ENCODE measurements at places on chromosomes 4 and X.

DNA sequence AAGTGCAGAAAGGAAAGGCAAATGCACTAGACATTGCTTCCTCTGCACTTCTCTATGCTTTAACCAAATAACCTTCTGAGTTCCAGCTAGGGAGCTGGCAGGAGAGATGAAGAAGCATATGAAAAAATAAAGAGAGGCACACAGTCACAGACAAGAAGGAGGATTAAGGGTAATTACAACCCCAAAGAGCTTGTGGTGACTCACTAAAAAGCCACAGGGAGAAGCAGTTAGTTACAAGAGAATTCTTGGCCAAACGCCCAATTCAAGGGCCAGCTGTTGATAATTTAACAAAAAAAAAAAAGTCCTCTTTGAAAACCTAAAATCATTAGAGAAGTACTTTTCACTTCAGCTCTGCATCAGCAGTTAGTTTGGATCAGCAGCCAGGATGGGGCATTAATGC is 478.0 kb downstream of the KCNIP4 start:
- no peak for DNase-seq

GRCh38 chrX:105618393-105619101 is 203.8 kb upstream of the NRK start:
- DNase-seq, result no peak

DNA sequence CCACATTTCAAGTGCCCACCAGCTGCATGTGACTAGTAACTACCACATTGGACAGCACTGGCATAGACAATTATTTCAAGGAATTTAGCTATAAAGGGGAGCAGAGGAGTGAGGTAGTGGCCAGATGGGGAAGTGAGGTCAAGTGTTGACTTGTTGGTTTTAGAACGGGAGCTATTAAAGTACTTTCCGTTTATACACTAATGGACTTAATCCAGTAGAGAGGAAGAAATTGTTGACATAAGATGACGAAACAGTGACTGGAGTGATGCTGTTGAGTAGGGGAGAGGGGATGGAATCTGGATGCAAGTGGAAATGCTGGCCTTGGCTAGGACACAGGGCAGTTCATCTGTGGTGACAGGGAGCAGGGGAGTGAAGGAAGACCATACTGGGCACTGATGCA is 154.4 kb downstream of the AMMECR1 start:
- no peak for DNase-seq

DNA sequence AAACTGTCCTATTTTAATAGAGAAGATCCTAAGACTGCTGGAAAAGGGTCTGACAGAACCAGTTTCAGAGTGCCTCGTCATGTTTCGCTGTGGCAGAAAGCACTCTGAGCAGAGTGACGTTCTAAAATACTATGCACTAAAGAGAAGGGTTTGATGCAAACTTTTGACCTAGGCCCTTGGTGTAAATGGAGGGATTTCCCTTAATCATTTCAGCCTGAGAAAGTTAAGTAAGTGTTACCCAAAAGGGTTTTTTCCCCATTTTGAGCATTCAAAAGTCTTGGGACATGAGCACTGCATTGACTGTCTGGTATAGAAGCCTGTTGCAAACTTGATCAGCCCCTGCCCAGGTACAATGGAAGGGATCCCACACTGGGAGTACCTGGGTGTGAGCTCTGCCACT is 157.5 kb upstream of the ATOH1 start:
- no peak for DNase-seq

- no peak for DNase-seq
These were observed 2675.7 kb downstream of the PCDH7 start for GRCh38 chr4:33395731-33396485.

GRCh38 chr4:38188631-38189101 is 228.5 kb downstream of the PTTG2 start:
- DNase-seq, result no peak

GRCh38 chrX:40333344-40333743 is 235.6 kb upstream of the BCOR start:
- no peak for DNase-seq

- no peak for DNase-seq
These were observed 199.5 kb upstream of the PUDP start for GRCh38 chrX:7347465-7347864.

GRCh38 chr4:63566658-63567057 is 842.6 kb downstream of the TECRL start:
- DNase-seq, result peak; percentile 20

DNA sequence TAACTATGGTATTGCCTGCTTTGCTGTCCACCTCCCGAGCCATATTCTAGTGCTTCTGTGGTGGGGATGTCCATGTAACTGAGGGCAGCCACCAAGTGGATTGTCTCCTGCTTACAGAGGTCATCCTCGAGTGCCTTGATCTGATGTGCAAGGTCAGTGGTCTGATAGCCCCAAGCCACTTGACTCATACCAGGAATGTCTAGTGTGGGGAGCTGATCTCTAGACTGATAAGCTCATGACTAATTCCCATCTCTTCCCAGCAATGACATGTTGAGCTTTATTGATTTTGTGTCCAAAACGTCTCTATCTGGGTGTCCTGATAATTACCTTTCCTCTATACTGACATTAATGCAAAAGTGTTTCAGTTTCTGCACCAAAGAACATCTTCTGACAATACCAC is 168.4 kb upstream of the WDR1 start:
- no peak for DNase-seq

GRCh38 chr4:145842224-145842887 is 96.3 kb downstream of the ZNF827 start:
- DNase-seq, result no peak

DNA sequence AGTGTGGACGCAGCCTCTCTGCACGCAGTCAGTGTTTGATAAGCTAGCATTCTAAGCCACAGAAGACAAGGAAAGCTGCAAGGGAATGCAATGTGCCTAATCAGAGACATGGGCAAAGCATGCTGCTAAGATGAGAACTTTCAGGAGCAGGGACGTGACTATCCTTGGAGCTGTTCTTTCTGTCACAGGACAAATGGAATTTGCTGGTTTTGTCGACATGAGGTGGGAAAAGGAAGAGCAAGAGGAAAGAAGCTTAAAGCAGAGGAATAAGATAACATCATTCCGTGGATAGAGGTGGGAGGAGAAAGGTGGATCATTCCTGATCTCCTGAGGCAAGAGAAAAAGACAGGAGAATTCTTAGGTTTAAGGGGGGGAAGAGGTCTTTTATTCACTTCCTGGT is 33.7 kb downstream of the RBM47 start:
- peak; percentile 64 for DNase-seq

DNA sequence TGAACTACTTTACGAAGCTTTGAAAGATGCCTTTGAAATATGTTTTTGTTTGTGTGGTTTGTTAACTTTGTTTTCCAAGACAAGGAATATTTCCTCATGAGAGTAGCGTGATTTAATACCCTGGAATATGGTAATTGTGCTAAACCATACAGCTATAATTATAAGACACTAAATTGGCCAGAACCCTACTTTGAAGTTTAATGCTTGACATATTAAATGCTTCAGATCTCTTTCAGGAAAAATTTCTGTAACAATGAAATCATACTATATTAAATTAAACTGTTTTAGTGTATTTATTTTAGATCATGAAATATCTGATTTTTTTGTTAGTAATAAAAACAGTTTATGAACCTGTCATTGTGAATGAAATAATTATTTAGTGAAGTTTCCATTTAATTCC is 63.5 kb downstream of the DCLK2 start:
- no peak for DNase-seq

DNA sequence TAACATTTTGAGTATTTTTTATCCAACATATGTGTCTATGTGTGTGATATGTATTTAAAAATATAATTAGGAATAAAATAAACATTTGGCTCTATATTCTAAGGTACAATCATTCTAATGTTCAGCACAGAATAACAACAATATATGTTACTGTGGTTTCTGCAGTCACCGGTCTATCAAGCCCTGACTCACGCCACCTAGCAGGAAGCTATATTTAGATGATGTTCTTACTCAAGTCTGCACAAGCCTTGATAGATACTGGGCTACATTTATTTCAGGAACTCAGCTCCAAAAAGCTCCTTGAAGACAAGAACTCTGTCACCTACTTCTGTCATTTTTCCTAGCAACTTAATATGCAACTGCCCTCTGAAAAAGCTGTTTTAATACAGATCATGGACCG is 152.0 kb upstream of the FTHL17 start:
- no peak for DNase-seq

GRCh38 chrX:134294548-134294947 is 57.6 kb downstream of the CCDC160 start:
- DNase-seq, result no peak

- no peak for DNase-seq
These were observed 25.4 kb downstream of the CFAP299 start for GRCh38 chr4:80360900-80361299.

- DNase-seq, result peak; percentile 72
These were observed 130.4 kb upstream of the CPEB2 start for GRCh38 chr4:14871676-14872430.

DNA sequence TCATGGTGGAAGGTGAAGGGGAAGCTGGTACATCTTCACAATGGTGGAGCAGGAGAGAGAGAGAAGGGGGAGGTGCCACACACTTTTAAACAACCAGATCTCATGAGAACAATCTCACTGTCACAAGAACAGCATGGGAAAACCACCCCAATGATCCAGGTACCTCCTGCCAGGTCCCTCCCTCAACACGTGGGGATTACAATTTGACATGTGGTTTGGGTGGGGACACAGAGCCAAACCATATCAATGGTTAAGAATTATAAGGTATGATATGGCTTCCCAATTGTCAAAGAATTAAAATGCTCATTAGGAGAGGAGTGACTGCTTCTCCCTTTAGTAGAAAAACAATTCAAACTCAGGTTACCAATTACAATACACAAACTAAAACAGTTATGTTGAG is 143.3 kb downstream of the PDLIM5 start:
- DNase-seq, result peak; percentile 29

GRCh38 chrX:130385520-130385919 is at the start of gene GPR119:
TSS of gene GPR119 (minus strand) at chrX:130385674. CDS start at chrX:130385447, 227 bp downstream.
- DNase-seq, result no peak

- peak; percentile 36 for DNase-seq
These were observed 2.9 kb upstream of the LONRF3 start for GRCh38 chrX:118971552-118971951.

DNA sequence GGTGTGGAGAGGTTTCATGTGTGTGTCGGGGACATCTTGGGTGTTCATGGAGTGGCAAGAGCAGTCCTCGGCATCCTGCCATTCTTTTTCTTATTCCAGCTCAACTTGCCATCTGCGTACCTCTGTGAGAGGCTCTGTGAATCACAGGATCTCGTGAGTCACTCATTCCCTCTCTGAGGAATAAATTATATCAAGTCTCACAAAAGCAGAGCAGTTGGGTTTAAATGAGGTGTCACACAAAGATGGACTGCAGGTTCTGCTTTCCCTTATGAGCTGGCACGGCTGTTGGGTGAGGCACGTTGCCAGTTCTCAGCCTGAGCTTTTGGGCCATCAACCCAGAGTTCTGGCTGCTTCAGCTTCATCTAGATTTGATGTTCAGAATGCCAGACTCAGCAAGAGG is 6.8 kb upstream of the OCIAD2 start:
- no peak for DNase-seq

- no peak for DNase-seq
These were observed 138.9 kb upstream of the TRAM1L1 start for GRCh38 chr4:117224256-117224655.

GRCh38 chrX:110145311-110145710 is 142.4 kb downstream of the TMEM164 start:
- no peak for DNase-seq

- DNase-seq, result peak; percentile 71
These were observed 1865.3 kb upstream of the AGA start for GRCh38 chr4:179307297-179308136.

- no peak for DNase-seq
These were observed 54.8 kb upstream of the MAGEB16 start for GRCh38 chrX:35743331-35743730.

- DNase-seq, result no peak
These were observed 203.0 kb downstream of the MAML3 start for GRCh38 chr4:139951021-139951420.

DNA sequence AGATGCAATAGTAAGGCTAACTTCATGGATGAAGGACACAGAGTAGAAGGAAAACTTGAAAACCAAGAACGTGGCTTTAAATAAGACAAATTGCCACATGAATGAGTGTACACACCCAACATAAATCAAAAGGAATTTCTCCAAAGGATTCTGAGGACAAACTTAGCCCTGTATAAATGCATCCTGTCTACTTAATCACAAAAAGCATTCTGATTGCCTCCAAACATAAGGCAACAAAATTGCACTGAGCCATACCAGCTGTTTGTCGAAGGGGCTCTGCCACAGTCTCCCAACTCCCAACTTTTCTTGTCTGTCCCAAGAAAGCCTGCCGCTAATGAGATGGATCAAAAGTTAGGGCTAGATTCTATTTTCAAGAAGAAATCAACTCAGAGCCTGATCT is 194.3 kb downstream of the SOWAHB start:
- no peak for DNase-seq

GRCh38 chrX:3351276-3351675 is 4.8 kb upstream of the MXRA5 start:
- DNase-seq, result no peak

- DNase-seq, result no peak
These were observed 22.1 kb downstream of the UVSSA start for GRCh38 chr4:1369091-1369450.

GRCh38 chr4:128715616-128716015 is 93.9 kb upstream of the JADE1 start:
- DNase-seq, result no peak

DNA sequence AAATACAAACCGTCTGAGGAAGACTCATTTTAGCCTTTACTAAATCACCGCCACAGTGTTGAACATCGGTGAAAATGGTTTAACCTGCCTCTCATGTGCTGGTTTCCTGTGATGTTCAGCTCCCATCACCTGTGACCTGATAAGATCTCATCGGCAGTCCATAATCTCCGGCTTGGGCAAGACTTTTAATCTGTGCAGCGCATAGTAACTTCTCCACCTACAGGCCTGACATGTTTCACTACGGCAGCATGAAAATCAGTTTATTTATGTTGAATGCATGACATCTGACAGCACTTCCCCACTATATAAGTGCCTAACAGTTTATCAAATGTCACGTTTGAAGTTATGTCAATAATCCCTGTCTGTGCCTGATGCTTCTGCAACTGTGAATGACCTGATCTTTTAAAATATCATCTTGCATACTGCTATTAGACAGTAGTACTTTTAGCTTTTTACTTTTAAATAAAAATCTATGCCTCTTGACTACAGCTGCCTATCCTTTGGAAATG is 1919.8 kb upstream of the AGA start:
- DNase-seq, result no peak

DNA sequence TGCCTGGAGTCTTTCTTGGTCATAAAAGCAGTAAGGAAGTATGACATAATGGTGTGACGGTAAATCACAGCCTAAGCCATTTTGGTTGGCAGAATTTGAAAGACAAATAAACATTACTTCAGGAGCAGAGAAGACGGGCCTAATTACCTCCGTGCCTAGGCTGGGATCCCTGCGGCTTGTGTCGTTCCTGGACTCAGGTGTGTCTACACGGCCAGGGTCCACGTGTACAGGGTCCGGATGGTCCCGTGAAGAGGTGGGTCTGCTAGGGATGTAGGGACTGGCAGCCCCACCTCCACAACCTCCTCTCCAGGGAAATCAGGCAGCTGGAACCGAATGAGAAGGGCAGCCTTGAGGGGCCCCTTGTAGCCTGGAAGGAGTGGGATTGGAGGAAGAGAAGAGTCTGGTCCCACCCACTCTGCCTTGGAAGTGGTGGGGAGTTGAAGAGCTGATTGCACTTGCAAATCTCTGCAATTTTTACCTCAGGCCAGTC is 55.4 kb upstream of the PLAC1 start:
- no peak for DNase-seq

Data from mesendoderm (in vitro differentiated cells).